ENCODE measurements at places on chromosomes 5 and 9.

- no peak for DNase-seq
Observed at GRCh38 chr5:121962347-121962670, 534 bp downstream of the SRFBP1 start.

- DNase-seq: no peak
Observed at GRCh38 chr9:38673399-38674193, 46.3 kb downstream of the FAM240B start.

DNA sequence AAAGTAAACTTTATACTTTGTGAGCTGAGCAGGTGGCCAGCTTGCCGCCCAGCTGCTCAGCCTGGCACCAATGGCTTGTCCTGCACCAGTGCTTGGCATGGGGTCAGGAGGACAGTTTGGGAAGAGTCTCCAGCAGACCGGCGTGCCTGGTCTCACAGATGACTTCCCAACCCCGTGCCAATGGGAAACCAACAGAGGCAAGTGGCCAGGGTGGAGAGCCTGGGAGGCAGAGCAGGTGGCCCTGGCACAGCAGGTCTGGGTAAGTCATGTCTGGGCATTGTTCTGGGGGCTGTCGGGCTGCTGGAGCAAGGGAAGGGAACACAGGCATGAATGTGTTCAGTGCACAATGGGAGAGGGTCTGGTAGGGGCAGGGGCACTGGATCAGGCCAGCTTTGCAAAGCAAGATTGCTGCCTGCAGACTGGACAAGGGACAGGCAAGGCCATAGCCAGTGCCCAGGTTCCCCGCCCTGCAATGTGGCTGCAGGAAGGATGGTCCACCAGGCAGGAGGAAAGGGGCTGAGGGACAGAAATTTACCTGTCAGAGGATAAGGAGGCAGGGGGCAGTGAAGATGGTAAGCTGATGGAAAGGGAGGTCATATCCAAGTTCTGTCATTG, 76.2 kb upstream of the ALDH1B1 start:
- DNase-seq: no peak

- DNase-seq: no peak
Observed at GRCh38 chr9:31745886-31746285, 638.6 kb upstream of the ACO1 start.

DNA sequence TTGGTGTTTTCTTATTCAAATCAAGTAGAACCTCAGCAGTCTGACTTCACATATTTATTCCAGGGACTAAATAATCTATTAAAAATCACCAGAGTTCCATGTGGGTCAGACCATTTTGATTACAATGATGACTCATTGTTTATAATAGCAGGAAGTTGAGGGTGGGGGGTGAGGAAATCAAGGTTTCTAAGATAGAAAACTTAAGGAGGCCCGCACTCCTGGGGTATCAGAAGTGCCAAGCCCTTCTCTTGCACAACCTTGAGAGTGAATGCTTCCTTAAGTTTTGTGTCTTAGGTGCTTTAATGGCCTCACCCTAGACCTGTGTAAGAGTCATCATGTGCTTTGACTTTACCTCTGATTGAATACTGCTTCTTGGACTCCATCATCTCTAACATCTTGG, 31.9 kb upstream of the NPR3 start:
- DNase-seq: no peak

DNA sequence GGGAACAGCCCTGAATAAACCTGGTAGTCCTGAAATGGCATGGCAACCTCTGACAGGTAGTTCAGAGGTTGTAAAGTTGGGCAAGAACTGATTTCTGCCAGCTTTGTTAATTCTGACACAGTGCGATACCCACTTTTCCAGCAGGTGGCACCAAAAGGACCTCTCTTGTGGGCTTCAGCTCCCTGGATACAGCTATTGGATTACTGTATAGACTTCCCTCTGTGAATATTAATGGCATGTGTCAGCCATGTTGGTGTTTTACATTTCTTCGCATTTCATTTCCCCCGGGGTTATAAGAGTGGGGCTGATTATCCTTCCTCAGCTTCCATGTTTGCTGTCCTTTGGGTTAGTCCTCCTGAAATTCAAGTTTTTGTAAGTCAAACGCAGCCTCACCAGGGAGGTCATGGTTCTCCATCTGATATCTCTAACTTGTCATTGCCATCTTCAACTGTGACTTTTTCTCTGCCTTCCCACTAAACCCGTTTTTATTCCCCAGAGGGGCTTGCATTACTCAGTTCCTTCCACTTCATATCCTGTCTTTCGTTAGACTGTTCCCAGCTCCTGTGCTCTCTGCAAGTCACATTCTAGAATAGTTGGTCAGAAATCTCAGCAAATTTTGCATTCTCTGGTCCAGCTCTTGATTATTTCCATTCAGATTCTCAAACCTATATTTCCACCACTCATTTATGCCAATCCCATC, 135.6 kb downstream of the LIFR start:
- DNase-seq: peak; percentile 33

GRCh38 chr5:154351566-154351965, 94.2 kb upstream of the SAP30L start:
- DNase-seq: no peak

DNA sequence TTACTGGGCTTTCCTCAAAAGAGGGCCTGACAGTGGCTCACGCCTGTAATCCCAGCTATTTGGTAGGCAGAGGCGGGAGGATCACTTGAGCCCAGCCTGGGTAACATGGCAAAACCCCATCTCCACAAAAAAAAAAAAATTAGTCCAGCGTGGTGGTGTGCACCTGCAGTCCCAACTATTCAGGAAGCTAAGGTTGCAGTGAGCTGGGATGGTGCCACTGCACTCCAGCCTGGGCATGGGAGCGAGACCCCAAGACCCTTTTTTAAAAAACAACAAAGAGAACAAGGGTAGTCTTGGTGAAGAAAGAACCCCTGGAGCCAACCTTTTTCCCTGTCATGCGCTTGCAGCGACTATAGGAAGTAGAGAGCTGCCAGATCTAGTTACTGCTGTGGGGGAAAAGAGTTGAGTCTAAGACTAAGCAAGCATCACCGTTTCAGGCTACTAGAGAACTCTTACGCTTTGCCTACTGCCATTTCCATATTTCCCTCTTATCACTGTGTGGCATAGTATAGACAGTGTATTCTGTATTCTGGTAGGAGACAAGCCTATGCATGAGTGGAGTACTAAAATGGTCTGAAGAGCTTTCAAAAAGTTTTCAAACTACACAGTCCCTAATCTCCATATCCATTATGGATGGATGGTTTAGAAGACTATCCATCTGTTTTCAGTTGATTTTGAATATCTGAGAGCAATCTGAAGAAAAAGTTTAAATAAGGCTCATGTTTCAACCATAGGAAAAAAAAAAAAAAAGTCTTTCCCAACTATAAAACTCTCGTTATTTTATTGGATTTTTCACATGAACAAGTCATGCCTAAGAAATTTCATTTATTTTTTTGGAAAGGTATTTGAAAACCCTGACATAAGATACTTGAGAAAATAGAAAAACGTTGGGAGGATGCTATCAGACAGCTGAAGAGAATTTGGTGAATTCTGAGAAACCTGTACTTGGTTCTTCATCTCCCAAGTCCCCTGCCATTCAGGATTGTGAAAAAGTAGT, 2.6 kb downstream of the C9orf40 start:
- no peak for DNase-seq

GRCh38 chr9:79684711-79685575, 113.2 kb downstream of the TLE4 start:
- DNase-seq: no peak

- DNase-seq: no peak
Observed at GRCh38 chr9:100087218-100087617, 11.6 kb downstream of the ERP44 start.

GRCh38 chr9:128526720-128527119, 22.2 kb downstream of the GLE1 start:
- DNase-seq: no peak

GRCh38 chr5:166401391-166401790, 1890.1 kb upstream of the WWC1 start:
- DNase-seq: no peak

- no peak for DNase-seq
Observed at GRCh38 chr9:7300484-7300883, 499.1 kb downstream of the DMAC1 start.

GRCh38 chr5:128121651-128122050, 38.1 kb downstream of the SLC12A2 start:
- DNase-seq: no peak

GRCh38 chr9:10252174-10252573, 360.6 kb downstream of the PTPRD start:
- DNase-seq: no peak

DNA sequence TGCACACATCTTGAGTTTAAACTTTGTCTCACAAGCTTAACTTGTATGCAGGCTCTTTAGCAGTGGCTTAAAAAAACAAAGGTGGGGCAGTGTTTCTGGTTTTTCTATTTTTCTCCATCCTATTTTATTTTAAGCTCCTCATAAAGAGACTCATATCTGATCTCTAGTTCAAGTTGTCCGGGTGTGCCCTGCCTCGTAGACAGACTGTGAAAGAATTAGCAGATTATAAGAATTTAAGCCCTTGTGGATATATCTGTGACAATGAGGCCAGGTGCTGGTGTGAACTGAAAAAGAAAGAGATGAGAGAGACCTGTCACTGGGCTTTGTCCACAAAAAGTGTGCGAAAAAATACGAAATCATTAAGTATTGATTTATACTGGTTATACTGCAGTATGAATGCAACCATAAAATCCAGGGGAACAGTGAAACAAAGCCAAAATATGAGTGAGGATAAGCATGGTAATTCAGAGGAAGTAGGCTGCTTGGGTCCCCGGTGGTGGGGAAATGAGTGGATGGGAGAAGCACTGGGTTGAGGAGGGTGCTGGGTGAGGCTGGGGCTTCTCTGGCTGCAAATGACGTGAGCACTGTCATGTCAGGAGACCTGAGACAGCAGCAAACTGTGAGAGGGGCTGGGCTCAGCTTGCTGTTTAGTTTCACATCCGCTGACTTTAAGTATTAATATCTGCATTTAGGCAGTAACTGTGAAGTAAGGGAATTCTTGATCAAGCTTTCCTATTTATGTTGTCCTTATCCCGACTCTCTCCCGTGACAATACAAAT, 179.7 kb upstream of the ANKRD55 start:
- DNase-seq: no peak

DNA sequence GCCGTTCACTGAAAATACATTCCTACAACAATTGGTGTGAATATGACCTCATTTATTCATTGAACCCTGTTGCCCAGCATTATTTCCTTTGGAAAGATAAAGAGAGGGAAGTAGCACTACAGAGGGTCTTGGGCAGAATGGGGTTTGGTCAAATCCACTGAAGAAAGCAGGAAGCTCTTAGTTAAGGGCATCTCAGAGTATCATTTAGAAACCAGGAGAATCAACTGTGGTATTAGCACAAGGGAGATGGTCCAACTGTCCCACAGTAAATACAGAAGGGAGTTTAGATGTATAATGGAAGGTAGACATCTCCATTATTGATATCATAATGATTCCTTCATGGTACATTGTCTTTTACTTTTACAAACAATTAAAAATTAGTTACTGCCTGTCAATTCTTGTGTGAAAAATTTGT, 47.1 kb downstream of the LIX1 start:
- no peak for DNase-seq

DNA sequence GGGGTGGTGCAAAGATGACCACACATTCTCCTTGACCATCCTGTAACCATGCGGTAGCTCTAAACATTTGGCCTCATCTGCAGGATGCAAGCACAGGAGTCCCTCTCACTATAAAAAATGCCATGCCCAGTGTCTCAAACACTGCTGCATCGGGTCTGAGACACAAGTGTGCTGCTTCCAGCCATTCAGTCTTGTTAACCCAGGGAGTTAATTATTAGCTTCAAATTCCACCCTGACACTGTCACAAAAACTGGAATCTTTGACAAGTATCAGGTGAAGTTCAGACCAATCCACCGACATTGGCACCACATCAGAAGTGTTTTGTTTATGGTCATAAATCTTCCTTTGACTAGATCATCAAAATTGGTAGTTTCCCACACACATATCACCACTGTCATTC, 119.1 kb upstream of the RASEF start:
- DNase-seq: no peak

GRCh38 chr9:132694144-132694543, 23.9 kb downstream of the GTF3C4 start:
- no peak for DNase-seq

DNA sequence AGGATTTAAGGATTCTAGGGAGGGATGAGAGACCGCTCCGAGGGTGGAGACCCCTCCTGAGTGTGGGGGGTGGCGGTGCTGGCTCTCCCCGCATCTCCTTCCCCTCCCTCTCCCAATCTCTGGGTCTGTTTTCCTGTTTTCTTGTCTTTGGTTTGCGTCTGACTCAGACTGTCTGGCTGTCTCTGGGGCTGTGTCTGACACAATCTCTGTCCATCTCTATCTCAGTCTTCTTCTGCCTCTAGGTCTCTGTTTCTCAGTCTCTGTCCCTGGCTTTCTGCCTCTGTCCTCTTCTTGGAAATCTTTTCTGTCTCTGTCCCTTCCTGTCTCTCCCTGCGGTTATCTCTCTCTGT, 196 bp upstream of the GRM6 start:
- DNase-seq: no peak

DNA sequence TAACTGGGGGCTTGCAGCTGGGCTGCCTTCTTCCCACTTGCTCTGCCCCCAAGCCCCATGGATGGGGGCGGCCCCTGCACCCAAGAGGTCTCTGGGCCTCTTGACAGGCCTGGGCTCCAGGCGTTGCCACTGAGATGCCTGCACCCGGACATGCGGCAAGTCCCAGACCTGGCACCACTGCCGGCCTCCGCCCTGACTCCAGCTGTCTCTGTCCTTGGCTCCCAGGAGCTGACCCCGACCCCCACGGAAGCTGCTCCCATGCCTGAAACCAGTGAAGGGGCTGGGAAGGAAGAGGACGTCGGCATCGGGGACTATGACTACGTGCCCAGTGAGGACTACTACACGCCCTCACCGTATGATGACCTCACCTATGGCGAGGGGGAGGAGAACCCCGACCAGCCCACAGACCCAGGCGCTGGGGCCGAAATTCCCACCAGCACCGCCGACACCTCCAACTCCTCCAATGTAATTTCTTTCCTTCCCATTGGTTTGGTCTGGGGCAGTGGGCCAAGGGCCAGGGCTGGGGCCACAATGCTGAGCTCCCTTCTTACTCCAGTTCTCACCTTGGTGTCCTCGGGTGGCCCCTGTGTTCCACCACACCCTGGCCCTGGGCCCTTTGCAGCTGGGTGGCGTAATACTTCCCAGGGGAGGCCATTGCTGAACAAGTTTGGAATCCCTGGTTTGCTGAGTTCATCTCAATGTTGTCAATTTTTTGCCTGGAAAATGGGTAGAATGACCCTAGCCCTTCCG, 88.6 kb downstream of the COL5A1 start:
- DNase-seq: no peak

DNA sequence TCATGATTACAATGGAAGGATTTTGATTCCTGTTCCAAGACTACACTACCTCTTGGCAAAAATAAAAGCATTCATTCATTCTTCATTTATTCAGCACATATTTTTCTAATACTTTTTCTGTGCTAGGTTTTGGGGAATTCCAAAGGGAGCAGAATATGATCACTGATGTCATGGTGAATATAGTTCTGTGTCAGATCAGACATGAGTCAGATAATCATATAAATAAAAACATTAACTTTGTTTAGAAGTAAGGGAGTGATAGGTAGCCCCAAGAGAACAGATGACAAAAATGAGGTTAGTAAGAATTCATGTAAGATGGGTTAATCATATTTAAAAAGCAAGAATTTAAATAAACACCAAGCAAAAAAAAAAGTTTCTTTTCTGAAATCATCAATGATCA, 94.1 kb upstream of the RANBP6 start:
- DNase-seq: no peak

GRCh38 chr9:118635416-118635815, 733.8 kb downstream of the BRINP1 start:
- DNase-seq: no peak

- DNase-seq: no peak
Observed at GRCh38 chr9:134698587-134699342, 57.2 kb downstream of the COL5A1 start.

GRCh38 chr5:137119321-137119720, 379.8 kb downstream of the SPOCK1 start:
- no peak for DNase-seq

GRCh38 chr9:29439961-29440360, 1866.7 kb upstream of the C9orf72 start:
- DNase-seq: no peak
